ENCODE measurements at places on chromosomes 5 and 9.

- DNase-seq = no peak
These were observed 2.9 kb upstream of the TGFBI start for GRCh38 chr5:136025900-136026299.

- no peak for DNase-seq
These were observed 35.6 kb downstream of the C9 start for GRCh38 chr5:39328731-39329130.

DNA sequence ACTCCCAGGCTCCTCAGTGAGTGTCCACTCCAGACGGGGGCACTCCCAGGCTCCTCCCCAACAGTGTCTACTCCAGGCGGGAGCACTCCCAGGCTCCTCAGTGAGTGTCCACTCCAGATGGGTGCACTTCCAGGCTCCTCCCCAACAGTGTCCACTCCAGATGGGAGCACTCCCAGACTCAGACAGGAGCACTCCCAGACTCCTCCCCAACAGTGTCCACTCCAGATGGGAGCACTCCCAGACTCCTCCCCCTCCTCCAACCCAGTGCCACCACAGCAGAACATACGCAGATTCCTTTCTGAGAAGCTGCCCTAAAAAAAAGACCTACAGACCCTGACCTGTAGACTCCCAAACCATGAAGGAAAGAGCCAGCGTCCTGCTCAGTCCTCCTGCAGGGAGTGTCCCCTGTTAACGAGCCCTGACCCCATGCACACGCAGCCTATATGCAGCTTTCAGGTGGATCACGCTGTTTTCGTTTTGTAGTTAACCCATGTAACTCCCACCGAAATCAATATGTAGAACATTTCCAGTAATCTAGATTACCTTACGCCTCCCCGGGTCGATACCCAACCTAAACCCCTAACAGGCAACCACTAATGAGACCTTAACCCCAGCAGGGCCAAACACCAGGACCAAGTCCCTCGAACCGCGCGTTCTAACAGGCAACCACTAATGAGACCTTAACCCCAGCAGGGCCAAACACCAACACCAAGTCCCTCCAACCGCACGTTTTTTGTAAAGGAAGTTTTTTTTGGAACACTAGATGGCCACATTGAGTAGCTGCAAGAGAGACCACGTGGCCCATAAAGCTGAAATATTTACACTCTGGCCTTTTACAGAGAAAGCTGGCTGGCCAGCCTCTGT is 15.7 kb downstream of the PNPLA7 start:
- DNase-seq = no peak

DNA sequence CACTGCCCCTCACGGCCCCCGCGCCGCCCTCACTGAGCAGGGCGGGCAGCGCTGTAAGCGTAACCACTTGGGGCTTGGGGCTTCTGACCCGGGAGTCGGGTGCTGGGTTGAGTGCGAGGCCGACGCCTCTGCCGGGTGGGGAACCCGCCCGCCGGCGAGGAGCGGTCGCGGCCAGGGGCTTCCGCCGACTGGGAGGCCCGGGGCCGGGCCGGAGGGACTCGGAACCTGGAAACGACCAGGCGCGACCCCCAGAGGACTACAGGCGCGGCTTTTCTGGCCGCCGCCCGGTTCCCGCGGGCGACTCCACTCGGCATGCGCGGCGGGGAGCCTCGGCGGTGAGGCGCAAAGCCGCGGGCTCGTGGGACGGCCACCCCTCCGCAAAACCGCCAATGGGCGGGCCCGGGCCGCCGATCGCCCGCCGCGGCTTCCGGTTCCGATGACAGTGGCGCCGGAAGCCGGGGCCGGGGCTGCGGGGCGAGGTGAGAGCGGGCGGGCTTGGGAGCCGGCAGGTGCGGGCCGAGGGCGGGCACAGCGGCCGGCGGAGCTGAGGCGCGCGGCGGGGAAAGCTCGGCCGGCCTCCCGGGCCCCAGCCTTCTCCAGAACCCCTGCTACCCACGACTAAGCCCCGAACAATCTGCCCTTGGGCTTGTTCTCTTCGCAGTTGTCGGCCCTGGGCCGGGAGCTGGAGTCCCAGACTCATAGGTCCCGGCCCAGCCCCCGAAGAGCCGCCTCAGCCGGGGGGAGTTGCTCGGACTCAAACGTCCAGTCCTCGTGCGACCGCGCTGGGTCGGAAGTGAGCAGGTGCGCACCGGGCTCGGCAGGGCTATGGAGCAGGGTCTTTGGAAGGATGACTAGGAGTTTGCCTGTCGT is at the start of gene RMND5B:
Gene RMND5B (plus strand): TSS at position 439 of the 870 bp plus-strand sequence. CDS start 7,106 bp downstream, outside the sequence.
- no peak for DNase-seq

DNA sequence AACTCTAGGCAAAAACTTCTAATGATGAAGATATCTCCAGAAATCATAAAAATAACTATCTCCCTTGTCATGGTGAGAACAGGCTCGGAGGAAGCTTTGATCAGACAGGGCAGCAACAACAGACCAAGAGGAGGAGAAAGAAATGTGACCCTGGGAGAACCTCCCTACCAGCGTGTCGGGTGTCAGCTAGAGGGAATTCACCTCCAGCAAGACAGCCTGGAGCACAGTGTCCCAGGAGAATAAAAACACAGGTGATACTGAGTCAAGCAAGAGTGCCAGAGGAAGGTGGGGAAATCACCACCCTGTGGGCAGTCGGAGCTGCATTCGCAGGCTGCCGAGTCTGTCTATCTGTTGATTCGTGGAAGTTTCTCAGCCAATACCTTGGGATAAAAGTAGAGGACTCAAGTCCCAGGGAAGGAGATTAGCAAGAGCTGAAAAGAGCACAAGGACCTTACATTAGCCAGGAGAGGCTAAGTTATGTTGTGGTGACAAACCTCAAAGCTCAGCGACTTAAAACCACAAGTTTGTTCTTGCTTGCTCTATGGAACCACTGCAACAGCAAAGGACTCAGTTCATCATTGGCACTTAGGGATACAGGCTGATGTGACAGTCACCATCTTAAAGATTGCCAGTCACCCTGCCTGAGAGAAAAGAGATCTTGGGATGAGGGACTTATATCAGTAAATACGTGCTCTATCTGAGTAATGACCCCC is 598.3 kb downstream of the CCDC171 start:
- no peak for DNase-seq

DNA sequence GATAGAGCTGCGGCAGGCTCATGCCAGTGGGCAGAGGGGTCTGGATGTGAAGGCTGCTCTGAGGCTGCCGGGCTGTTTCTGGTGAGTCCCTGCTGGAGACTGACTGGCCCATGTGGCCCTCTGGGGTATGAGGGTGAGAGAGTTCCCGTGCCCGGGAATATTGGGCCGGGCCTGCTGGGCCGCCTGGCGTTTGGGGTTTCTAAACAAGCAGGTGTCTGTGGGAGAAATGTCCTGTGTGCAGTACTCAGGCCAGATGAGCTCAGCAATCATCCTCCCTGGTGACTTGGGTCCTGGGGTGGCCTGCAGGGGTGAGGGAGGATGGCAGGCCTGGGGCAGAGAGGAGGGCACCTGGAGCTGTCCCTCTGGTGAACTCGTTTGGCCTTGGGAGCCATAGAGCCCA is 74.9 kb downstream of the MACROH2A1 start:
- peak; percentile 56 for DNase-seq
